SK-MEL-5 (cell line): ENCODE measurements at places on chromosomes 3 and 15. TPM values are rescaled to one million over a fixed set of nuclear protein-coding genes. Genes with fewer than 3 reads are reported as not detected.
A peak's percentile ranks its signal among the peaks of the same experiment; 100 is the strongest.

DNA sequence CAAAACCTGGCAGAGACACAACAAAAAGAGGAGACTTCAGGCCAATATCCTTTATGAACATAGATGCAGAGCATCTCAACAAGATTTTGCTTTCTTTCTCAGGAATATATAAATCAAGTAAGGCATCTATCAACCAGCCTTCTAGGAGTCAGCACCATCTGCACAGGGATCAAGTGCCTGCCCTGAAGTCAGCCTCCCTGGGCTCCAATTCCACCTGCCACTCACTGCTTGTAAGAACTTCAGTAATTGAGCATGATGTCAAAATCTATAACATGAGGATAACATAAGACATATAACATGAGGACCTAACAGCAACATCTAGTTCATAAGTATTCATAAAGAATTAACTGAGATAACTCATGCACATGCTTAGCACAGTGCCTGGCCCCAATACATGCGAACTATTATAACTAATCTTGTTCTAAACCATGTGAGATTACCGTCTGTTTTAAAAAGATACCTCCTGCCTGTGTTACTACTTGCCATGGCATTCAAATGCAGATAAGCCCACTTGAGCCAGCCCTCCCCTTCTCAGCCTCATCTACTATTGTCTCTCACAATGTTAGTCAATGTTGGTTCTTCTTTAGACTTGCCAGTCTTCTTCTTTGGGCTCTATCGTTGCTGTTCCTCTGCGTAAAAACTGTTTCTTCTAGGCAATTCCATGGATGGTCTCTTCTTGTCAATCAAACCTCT, 91.6 kb downstream of the PLD1 start:
- no peak for DNase-seq

DNA sequence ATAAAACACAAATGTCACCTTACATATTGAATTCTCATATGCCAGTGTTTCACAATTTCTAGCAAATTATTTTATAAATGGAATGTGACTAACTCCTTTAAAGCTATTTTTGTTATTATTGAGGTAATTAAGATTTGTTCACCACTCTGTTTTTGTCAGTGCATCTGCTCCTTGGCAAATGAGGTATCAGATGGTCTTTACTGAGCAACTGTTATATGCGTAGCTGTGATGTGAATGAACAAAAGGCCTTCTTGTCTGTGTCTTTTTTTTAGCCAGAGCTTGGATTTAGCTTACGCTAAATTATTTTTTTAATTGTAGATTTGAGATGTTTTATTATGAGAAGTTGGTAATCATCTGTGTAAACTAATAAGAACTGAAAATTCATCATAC, 125.3 kb downstream of the IL5RA start:
- DNase-seq = no peak

DNA sequence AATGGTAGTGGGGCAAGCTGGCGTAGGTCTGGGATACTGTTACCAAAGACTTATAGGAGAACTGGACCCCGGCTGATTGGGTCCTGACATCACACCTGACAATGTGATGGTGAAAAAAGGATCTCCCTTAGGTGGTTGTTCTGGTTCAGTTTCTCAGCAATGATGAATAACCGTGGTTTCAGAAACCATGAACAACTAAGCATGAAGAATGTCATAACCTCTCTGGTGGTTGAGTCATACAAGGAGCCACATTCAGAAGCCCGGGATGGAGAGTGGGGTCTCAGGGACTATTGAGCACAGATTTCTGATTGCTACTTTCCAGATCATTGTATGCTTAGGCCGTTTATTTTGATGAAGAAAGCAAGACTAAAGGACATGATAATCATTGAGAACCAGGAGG, 17.4 kb downstream of the GPR160 start:
- DNase-seq = no peak

GRCh38 chr3:99674086-99674789, 35.8 kb downstream of the COL8A1 start:
- DNase-seq = peak; percentile 86

- no peak for DNase-seq
These were observed 38.1 kb upstream of the ZBTB38 start for GRCh38 chr3:141330235-141330634.

GRCh38 chr3:107524326-107524840, 1.6 kb downstream of the BBX start:
- no peak for DNase-seq

Gene POPDC2
- total RNA-seq = 0.08 and 0.40 TPM in 2 replicates

Gene MEX3B
- 1.1 and 1.6 TPM in 2 replicates for total RNA-seq

Gene OR5K3
- total RNA-seq = not detected in 2 replicates

Gene PEX5L
- 0.08 and 0.21 TPM in 2 replicates for total RNA-seq
